CD4-positive, alpha-beta T cell treated with Interleukin-12 subunit alpha and Interleukin-12 subunit beta, for 1 hour (primary cell): ENCODE measurements at places on chromosomes 12 and 14.

GRCh38 chr12:459430-460258 lies at the start of gene B4GALNT3:
Gene B4GALNT3, plus strand, starts transcription at chr12:459939. Its CDS starts 438 bp downstream, at chr12:460377.
- peak; percentile 61 for DNase-seq

DNA sequence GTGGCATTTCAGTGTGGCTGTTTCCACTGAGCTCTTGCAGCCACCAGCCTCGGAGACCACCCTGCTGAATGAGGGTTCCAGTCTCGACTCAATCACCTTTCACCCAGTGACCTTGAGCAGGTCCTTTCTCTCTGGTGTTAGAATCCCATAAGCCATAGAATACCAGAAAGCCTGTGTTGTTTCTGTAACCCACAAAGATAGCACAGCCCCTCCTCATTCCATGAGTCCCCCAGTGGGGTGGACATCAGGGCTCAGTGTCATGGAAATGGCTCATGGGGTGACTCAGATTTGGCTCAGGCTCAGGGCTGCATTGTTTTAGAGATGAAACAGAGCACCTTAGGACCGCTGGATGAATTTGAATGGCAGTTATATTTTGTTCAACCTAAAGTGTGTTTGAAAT lies 171.5 kb downstream of the PTPN11 start:
- DNase-seq, result no peak

GRCh38 chr14:58876608-58877007 lies 238.8 kb downstream of the DACT1 start:
- no peak for DNase-seq

DNA sequence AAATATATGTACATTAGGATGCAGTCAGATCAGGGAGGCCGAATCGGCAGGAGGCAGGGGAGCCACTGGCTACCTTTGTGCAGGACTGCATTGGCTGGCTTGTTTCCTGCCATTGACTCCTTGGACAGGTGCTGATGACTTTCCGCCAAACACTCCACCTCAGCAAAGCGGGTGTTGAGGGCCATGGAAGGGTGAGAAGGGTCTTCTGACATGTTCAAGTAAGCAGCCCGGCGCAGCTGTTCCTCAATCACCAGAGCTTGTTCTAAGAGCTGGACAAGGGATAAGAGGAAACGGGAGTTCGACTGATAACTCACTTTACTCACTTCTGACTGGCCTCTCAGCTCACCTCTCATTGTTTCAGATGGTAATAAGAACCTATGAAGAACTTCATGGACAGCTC lies 4.9 kb upstream of the NOP2 start:
- DNase-seq, result no peak

DNA sequence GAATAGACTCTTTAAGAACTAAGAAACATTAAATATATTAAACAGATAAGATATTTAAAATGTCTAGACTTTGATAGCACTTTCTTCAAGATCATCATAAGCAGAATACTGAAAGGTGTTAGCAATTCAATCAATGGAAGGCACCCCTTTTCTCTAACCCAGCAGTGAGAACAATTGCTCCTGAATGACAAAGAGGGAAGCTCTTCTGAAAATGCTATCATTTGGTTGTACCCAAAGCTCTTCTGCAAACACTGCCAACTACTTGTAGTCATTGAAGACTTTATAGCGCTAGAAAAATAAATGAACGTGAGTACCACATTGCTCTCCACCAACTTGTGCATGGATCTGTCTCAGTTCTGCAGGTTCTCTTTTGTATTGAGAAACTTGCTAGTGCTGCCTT lies 62.2 kb upstream of the LMO3 start:
- no peak for DNase-seq

- no peak for DNase-seq
Observed at GRCh38 chr12:113689047-113689610, 217.5 kb upstream of the LHX5 start.

GRCh38 chr12:4356041-4356327 lies 23.5 kb downstream of the FGF23 start:
- peak; percentile 37 for DNase-seq

DNA sequence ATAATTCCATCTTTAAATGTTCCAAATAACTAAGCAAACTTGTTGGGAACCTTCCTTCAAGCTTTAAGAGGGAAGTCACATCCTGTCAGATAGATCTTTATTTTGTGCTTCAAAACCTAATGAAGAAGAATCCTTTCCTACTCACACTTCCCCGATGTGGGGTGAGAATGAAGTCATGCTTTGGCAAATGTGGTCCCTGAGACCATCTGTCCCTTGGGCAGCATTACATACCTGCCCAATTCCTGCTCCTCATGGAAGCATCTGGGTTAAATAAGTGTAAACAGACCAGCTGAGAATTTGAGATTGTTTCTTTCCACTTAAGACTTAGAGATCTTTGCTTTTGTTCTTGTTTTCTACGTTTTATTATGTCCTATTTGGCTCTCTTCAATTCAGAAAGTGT lies 606.0 kb upstream of the TMEM132C start:
- no peak for DNase-seq

GRCh38 chr14:51884086-51884927 lies 23.9 kb downstream of the GNG2 start:
- peak; percentile 39 for DNase-seq

DNA sequence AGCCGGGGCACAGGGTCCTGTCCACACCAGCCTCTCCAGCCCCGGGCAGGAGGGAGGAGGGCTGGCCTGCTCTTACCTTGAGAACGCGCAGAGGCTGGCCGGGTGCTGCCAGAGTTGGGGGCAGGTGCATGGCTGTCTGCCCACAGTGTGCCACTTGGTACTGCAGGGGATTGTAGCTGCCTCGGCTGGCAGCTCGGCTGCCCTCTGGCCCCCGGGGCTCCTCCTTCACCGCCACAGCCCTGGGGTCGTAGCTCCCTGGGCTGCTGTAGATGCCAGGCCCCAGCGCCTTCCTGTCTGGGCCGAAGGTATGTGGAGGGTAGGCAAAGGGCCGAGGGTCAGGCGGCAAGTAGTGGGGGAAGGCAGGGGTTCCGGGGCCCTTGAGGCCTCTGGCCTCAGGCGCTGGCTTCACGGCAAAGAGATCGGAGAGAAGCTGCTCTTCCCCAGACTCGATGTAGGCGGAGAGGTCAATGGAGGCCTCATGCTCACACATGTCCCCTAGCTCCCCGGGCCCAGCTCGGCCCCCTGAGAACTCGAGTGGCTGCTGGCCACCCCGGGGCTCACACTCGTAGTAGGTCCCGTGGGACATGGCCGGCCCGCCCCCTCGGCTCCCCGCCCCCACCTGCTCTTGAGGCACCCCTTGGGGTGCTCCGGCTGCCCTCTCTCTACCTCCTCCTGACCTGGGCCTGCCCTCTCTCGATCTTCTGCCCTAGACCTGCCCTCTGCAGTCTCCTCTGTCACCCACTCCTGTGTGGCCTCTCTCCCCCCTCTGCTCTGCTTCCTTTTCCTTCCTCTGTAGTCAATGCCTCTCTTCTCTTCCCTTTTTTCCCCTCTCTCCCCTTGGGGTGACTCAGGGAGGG lies at the start of gene CEBPE:
Gene CEBPE (minus strand): TSS at position 750 of the 857 bp plus-strand sequence. CDS start 164 bp downstream, at position 586.
- DNase-seq, result no peak

DNA sequence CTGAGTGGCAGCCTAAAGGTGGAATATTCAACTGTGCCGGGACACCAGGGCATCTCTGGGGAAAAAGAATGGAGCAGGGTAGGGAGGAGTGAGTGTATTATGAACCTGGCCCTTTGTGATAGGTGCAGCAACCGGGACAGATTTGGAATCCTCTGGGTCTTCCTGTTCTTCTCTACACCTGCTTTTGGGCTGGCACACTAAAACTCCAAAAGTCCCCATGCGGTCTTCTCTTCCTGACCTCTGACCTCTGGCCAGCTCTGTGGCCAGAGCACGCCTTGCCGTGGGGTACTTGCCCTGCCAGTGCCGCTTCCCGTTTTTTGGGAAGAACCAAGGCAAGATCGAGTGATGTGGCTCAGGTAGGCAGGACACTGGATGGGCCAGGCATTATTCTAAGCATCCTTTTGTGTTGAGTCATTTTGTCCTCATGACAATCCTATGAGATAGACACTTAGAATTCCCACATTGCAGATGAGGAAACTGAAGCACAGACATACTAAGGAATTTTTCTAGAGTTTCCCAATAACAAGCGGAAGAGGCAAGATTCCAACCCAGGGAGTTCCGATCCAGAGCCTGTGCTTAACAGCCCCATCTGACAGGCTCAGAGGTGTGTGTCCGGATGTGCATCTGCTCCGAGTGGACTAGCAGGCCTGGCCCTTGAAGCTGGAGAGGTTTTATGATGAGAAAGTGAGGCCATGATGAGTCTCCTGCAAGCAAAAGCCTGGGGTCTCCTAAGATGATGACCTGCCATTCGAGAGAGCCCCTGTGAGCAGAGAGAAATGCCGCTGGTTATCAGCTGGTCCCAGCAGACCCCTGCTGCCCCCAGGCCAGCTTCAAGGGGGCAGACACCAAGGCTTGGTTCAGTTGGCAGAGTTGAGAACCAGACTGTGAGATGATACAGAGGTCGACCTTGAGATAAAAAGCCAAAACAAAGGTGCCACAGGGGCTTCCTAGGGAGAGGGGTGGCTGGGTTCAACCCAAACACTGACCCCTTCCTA lies 67.9 kb upstream of the ESRRB start:
- no peak for DNase-seq

GRCh38 chr12:26172013-26172412 lies 23.4 kb upstream of the SSPN start:
- no peak for DNase-seq

GRCh38 chr12:988646-989045 lies 2.4 kb upstream of the ERC1 start:
- DNase-seq, result no peak

DNA sequence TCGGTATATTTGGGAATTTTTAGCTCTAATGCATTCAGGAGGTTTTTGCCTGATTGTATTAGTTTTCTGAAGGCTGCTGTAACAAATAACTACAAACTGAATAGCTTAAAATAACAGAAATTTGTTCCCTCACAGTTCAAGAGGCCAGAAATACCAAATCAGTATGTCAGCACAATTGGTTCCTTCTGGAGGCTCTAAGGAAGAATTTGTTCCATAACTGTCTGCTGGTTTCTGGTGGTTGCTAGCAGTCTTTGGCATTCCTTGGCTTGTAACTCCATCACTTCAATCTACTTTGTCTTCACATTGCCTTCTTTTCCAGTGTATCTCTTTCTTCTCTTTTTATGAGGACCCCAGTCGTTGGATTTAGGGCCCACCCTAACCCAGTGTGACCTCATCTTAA lies 21.3 kb downstream of the TMTC3 start:
- DNase-seq, result no peak

- no peak for DNase-seq
Observed at GRCh38 chr12:57473392-57473791, 6.3 kb downstream of the ARHGAP9 start.

DNA sequence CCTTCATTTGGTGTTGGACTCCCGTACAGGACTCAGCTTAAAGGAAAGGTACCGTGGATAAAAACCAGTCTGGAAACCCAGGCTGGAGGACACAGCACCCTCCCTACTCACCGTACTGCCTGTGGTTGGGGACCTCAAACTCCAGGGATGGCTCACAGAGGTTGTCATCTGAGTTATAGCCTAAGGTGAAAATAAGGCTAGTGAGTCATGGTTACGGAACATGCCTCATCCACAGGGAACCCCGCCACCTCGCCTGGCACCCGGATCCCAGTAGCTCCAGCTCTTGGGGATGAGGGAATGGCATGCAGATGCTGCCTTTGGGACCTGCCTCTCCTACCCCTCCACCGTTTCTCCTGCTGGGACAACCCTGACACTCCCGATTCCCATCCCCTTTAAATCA lies 36.8 kb upstream of the GPR68 start:
- no peak for DNase-seq

- no peak for DNase-seq
Observed at GRCh38 chr12:29066011-29066588, 83.0 kb upstream of the FAR2 start.

DNA sequence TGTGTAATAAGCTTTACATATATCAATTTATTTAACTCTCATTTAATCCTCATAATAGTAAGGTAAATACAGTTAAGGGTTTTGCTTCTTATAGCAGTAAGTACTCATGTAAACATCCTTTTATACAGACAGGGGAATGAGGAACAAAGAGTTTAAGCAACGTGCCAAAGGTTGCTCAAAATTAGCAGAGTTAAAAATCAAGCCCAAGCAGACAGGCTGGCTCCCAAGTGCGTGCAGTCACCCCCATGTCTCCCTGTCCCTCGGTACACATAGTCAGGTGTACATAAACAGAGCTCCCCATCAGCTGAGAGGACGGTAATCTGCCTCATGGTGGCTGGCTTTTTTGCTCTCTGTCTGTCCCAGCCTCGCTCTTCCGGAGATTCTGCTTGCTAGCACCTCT lies 126.4 kb downstream of the DERA start:
- DNase-seq, result no peak

DNA sequence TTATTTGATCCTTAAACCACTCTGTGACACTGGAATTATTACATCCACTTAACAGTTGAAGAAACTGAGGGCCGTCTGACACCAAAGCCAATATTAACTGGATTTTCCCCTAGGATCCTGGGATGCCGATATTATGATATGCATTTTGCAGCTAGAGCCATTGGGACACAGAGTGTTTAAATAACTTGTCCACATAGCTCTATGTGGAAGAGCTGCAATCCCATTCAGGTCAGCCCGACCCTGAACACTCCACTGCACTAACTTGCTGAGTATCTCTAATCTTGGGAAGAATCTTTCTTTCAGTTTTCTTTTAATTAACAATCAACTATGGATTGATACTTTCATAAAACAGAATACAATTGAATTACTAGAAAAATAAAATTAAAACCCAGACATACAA lies 37.9 kb downstream of the RMST start:
- no peak for DNase-seq

GRCh38 chr14:76872796-76873432 lies 46.7 kb downstream of the LRRC74A start:
- peak; percentile 70 for DNase-seq

GRCh38 chr14:88422919-88423650 lies 37.6 kb downstream of the SPATA7 start:
- DNase-seq, result no peak

GRCh38 chr12:131620520-131620919 lies 90.4 kb upstream of the SFSWAP start:
- no peak for DNase-seq

DNA sequence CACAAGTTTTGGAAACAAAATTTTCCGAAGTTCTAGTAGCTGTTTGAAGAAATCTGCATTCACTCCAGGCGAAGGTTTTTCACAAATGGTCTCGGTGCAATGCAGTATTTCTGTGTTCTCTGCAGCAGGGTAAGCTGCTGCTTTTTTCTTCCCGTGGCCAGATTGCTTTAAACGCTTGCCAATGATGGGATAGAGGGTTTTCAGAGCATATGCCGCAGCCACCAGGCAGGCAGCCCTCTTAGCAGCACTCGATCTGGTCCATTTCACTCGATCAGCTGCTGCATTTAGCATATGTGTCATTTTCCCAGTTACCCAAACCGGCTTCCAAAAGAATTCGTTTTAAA lies 315 bp downstream of the ABCD2 start:
- no peak for DNase-seq

- no peak for DNase-seq
Observed at GRCh38 chr14:65594882-65595237, 182.3 kb downstream of the FUT8 start.

DNA sequence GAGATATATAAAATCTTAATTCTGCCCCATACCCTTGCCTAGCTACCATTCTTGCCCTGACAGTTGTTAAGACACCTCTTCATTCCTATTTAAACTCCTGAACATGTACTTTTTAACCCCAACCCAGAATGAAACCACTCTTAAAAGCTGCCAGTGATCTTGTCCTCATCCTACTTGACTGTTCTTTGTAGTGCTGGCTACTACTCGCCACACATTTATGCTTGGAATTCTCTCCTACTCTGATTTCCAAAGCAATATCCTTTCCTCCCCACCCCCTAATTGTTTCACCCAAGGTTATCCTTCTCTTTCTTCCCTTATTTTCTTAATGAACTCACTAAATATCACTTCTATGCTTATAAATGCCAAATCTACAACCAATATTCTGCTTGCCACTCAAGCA lies 4.1 kb downstream of the NFYB start:
- no peak for DNase-seq
